Endothelial cell of umbilical vein (primary cell): ENCODE measurements at places on chromosomes 2 and 18. TPM values are rescaled to one million over a fixed set of nuclear protein-coding genes. Genes with fewer than 3 reads are reported as not detected.
A peak's percentile ranks its signal among the peaks of the same experiment; 100 is the strongest.

DNA sequence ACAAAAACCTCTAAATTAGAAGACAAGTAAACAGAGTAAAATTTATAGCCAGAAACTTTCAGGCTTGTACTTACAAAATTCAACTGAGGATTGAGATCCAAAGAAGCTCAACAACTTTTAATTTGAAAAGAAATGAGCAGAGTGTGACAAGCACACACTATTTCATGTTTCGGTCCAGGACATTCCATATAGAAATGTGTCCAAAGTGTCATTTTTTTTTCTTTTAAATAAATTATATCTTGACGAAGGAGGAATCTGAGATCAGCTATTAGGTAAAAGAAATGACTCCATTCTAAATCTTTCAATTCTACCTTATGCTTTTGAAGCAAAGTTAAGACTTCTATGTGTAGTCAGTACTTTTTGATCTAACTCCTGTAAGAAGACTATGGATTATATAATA is 4.6 kb downstream of the FN1 start:
- DNase-seq, result no peak

DNA sequence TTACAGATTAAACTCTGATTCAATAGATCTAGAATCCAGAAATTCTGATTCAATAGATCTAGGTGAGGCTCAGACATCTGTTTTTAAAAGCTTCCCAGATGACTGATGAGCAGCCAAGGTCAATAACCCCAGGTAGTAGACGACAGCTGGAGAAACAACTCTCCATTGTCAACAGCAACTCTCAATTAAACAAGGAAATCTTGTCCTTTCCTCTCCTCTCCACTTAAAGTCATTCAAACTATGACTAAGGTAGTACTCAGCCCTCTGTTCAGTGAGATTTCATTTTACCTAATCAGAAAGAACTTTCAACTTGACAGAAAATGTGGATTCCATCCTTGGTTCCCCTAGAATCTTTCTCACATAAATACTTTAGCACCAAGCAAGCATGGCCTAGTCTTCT is 94.6 kb upstream of the SCG2 start:
- DNase-seq, result peak; percentile 73

DNA sequence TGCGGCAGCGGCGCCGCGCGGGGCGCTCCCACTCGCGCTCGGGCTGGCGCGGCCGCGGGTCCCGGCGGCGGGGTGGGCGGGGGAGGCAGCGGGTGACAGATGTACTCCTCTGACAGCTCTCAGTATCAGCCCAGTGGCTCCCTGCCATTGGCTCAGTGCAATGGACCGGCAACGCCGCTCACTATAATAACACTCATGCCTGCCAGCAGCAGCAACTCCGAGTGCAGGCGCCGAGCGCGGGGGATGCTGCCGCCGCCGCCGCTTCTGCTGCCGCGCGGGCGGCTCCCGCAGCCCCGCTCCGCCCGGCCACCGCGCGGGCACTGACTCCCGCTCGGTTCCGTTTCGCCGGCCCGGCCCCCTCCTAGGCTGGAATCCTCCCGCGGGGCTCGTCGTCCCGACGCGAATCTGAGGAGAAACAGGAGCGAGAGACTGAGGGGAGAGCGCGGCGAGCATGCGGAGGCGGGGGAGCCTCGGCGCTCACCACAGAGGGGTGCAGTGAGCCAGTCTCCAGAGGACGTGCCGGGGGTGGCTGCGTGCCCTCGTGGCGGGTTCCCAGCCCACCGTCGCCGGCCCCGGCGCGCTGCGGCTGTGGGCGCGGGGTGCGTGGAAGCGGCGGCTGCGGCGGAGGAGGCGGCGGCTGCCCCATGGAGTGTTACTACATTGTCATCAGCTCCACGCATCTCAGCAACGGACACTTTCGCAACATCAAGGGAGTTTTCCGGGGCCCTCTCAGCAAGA is at the start of gene ZNF804A:
ZNF804A (plus strand) TSS at position 214 of the 738 bp plus-strand sequence; CDS start at position 645, 431 bp downstream.
- DNase-seq, result peak; percentile 61

GRCh38 chr2:109148991-109149645 is 20.1 kb downstream of the SH3RF3 start:
- no peak for DNase-seq

GRCh38 chr2:69933839-69934613 is 19.1 kb downstream of the MXD1 start:
- peak; percentile 87 for DNase-seq

GRCh38 chr2:109289504-109290222 is 160.7 kb downstream of the SH3RF3 start:
- no peak for DNase-seq

GRCh38 chr2:24917086-24917485 is 3.0 kb downstream of the ADCY3 start:
- DNase-seq, result no peak

DNA sequence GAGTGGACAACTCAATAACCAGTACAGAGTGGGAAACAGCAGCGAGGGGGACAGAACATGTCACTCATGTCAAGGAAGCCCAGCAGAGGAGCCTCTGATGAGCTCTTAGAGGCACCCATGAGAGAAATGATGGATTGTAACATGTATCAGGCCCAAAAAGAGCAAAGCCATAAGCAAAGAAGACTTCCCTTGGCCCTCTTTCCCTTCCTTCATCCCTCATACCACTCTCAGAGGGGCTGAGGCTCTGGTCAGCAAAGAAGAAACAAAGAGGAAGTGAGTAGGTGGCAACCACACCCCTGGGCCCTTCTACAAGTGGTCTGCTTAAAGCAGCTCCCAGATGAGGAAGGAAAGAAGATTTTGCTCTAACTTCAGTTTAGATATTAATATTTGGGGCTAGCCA is 112.8 kb downstream of the CDC42EP3 start:
- DNase-seq, result no peak

- no peak for DNase-seq
These were observed 119.4 kb upstream of the EPC2 start for GRCh38 chr2:148525130-148525529.

GRCh38 chr2:115443539-115444185 is 1001.2 kb downstream of the DPP10 start:
- no peak for DNase-seq

DNA sequence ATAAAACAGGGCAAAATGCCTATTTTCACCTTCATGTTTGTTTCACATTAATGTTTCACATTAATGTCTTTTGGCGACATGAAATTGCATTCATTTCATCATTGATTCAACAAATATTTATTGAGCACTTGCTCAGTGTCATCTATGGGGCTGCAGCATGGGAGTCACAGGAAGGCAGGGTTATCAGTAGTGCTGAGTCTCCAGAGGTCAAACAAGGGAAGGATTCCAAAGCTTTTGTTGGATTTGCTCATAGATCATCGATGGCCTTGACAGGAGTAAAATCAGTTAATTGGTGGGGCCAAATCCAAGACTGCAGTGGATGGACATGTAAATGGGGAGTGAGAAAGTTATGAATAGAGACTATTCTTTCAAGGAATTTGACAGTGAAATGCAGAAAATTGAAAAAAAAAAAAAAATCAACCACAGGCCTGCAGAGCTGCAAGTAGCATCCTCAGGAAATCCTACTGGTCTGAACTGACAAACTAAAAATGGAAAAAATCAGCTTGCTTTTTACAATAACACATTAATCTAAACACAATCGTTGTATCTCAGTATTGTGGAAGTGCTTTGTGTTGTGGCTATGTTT is 1290.8 kb downstream of the DPP10 start:
- DNase-seq, result no peak

GRCh38 chr2:170313347-170313991 is 135.5 kb downstream of the MYO3B start:
- DNase-seq, result no peak

DNA sequence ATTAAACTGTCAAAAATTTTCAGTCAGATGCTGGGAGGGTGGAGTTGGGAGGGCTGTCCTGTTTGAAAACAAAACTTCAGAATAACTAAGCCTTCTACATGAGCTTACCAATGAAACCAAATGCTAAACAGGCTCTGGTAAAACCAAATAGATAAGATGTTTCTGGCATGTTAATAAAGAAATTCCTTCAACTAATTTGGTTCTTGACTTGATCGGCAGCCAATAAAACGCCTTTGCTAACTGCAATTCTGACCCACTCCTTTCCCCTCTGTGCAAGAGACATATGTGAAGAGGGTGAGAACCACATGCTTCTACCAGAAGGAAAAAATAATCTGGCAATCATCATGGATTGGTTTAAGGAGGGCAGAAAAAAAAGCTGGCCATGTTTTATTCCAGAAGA is 20.9 kb downstream of the MAP4K3 start:
- no peak for DNase-seq

GRCh38 chr18:33814546-33814945 is 236.5 kb downstream of the ASXL3 start:
- DNase-seq, result no peak

DNA sequence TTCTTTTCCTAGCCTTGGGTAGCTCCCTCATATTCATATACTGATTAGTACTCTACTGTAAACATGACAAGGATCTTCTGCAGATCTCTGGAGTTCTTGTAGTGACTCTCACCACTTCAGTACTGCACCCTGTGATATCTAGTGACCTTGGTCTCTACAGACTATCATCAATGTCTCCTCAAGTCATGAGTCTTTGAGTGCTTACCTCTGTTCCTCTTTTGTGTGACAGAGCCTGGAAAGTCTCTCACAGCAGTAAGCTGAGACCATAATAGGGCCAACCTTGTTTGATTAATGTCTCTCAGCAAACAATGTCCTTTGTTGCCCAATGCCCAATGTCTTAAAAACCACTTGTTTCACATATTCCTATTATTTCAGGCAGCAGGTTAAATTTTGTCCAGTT is 34.2 kb upstream of the BAZ2B start:
- DNase-seq, result no peak

DNA sequence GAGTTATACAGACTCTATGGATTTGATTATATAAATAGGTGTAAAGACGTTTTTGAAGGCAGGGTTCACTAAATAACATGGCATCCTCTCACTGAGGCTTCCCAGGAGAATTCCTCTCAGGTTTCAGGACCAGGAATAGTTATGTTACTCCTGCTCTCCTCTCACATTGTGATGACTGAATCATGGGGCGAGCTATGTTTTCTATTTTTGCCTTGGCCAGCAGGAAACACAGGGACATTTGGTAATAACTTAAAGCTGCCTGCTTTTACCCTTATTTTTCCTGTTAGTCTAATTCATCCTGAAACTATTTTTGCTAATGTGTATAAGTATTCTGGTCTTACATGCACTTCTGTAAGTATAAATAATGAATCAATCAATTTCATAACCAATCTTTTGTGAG is 115.3 kb upstream of the ITGB6 start:
- DNase-seq, result peak; percentile 69

The FOXD4L1 gene
- 0.18 TPM in 1 of 2 replicates, not detected in the other for total RNA-seq

The CD226 gene
- 0.20 and 0.25 TPM in 2 replicates for total RNA-seq

The DES gene
- total RNA-seq, result not detected in 2 replicates

The PLCD4 gene
- total RNA-seq, result 1.4 and 3.1 TPM in 2 replicates
